PC-3 (cell line): ENCODE measurements at places on chromosomes 3 and 15.
A peak's percentile ranks its signal among the peaks of the same experiment; 100 is the strongest.

DNA sequence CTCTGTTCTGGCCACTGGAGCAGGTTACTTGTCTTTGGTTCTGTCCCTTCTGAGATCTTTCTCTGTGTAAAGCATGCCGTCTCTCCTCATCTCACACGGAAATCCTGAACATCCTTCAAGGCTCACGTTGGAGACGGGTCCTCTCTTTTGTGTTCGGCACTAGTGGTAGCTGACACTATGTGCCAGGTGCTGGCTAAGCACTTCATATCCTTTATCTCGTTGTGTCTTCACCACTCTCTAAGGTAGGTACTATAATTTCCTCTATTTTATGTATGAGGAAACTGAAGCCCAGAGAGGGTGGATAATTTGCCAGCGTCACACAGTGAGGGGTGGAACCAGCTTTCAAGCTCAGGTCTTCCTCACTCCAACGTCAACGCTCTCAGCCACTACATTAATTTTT, 1.2 kb downstream of the IFT122 start:
- no peak for DNase-seq

GRCh38 chr15:31004220-31004733, 12.8 kb upstream of the MTMR10 start:
- no peak for DNase-seq

DNA sequence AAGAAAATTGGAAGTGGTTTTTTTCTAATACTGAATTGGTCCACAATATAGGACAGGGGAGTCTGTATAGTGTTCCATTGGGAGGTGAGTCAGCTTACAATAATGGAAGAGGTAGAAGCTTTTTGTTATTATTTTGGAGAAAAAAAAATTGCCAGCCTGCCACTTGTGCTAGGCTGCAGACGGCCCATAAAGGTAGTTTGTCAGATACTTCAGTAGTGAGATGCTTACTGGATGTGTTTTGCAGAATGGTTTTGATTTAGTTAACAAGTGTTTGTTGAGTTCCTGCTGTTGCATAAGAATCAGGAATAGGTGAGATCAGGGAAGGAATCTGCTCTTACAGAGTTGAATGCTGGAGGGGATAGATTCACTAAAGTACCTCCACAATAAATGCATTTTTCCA, 1.0 kb downstream of the DTWD1 start:
- peak; percentile 1 for DNase-seq

GRCh38 chr3:161035711-161036110, 69.4 kb downstream of the B3GALNT1 start:
- no peak for DNase-seq

- no peak for DNase-seq
These were observed 9.4 kb downstream of the ATP11B start for GRCh38 chr3:182802413-182803390.

GRCh38 chr3:126156468-126156867, 23.9 kb downstream of the ALDH1L1 start:
- no peak for DNase-seq

- no peak for DNase-seq
These were observed 23.3 kb downstream of the RUBCN start for GRCh38 chr3:197713477-197713822.

- DNase-seq = peak; percentile 30
These were observed 701 bp downstream of the SGO1 start for GRCh38 chr3:20185331-20185678.

- no peak for DNase-seq
These were observed 111.2 kb downstream of the IL12A start for GRCh38 chr3:160099834-160100233.

DNA sequence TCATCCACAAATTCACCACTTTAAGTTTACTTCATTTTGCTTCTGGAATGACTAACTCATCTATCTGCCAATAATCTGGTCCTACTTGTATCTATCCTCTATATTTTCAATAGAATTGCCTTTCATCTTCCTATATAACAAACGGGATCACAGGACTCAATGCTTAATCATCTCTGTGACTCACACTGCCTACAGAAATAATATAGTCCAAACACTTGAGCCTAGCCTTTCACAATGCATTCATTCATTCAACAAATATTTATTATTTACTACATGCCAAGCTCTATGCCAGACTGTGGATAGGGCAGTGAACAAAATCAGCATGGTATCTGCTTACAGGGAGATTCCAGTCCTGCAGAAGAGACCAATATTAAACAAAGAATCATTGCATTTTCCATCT, 16.6 kb upstream of the AGTR1 start:
- DNase-seq = peak; percentile 79

DNA sequence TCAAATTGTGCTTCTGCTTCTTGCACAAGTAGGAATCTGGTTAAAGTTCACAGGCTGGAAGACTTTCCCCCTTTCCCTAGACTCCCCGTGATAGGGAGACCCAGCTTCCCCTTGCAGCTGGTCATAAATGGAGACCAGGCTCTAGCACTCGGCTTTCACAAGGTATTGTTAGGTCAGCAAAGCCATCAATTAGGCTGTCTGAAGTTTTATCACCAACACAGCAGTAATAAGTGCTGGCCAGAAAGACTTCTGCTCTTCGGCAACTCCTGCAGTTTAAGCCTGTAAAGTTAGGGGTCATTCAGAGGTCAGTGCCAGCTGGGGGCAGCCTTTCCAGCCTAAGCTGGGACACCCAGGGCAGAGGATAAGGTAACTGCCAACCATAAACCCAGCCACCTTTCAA, 203.4 kb downstream of the MEIS2 start:
- no peak for DNase-seq

DNA sequence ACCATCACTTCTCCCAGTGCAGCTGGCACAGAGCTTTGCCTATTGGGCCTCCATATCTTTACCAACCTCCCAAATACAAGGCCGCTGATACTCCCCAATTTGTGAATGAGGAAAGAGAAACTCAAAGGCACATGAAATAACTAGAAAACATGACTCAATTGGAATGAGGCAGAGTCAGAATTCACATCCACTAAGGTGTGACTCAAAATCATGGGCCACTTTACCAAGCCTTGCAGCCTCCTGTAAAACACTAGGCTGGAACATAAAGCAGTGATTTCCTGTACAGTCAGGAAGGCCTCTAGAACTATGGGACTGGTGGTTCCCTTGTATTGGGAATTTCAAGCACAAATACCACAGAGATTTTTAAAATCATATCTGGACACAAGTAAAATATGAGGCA, 128.6 kb downstream of the DCLK3 start:
- DNase-seq = peak; percentile 47

DNA sequence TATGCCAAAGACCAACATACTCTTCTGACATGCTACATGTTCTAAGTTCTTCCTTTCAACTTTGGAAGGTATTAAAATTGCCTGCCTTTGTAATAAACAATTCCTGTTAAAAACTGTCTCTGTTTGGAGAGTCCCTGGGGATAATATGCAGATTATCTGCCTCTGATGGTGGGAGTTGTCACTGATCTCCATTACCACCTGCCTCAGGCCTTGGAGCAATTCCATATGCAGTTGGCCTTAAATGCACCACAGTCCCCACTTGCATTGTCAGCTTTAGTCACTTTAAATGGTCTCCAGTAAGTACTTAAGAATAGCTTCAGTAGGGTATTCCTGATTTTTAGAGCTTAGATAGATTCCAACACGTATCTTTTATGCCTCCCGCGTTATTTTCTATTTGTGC, 121.1 kb upstream of the GOLIM4 start:
- DNase-seq = no peak

GRCh38 chr3:126858887-126859286, 124.0 kb upstream of the PLXNA1 start:
- peak; percentile 93 for DNase-seq

DNA sequence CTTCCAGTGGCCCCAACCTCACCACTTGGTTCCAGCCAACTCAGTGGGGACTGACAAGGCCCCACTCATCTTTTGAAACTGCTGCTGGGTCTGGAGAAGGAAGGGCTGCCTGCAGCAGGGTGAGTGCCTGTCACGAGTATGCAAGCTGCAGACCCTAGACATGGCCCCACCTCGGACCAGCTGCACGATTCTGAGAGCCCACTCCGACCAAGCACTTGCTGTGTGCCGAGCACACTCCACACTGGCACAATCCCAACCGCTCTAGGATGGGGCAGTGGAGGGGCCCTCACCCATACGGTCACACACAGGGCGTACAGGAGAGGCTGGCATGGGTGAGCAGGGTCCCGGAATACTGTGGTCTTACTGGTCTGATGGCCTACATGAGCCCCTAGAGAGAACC, 8.0 kb upstream of the PLXND1 start:
- no peak for DNase-seq

- DNase-seq = no peak
These were observed 7.0 kb upstream of the UBE2Q2 start for GRCh38 chr15:75835990-75836958.

GRCh38 chr15:77387365-77388105, 32.4 kb downstream of the PEAK1 start:
- no peak for DNase-seq

GRCh38 chr3:46416125-46416810, 9.2 kb downstream of the CCRL2 start:
- no peak for DNase-seq

- peak; percentile 54 for DNase-seq
These were observed 205.6 kb downstream of the VGLL3 start for GRCh38 chr3:86785386-86785785.

DNA sequence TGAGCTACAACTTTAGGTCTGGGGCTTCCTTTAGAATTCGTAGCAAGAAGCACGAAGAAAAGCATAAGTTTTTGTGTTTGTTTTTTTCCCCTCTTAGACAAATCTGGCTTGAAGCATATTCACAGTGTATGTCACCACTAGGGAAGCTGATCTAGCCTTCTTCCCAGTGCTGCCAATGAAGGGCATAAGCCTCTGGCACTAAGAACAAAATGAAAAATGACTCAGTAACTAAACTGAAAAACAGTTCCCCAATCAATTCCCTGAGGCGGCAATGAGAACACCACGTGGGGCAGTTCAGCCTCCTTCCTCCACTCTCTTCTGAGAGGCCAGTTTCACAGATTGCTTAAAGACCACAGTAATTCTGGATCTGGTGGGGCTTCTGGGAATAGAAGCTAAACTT, 338.1 kb downstream of the GAP43 start:
- DNase-seq = no peak

- peak; percentile 75 for DNase-seq
These were observed 26.0 kb downstream of the GLDN start for GRCh38 chr15:51367322-51367976.

DNA sequence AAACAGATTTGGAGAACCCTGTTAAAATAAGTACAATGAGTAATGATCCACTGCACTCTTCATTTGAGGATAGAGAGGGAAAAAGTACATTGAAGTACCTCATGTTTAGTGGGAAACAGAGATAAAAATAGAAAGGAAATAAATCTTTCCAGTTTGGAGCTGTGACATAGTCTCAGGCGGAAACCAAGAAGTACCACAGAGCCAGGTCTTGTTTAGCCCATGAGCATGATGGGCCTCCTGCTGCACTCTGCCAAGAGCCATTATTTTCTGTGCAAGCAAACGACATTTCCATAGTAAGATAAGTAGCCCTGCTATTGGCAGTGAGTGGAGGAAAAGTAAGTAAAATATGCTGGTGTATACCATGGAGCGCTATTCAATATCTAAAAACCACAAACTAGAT, 796.1 kb downstream of the TBL1XR1 start:
- no peak for DNase-seq

GRCh38 chr3:143301031-143301901, 181.7 kb downstream of the CHST2 start:
- DNase-seq = no peak

DNA sequence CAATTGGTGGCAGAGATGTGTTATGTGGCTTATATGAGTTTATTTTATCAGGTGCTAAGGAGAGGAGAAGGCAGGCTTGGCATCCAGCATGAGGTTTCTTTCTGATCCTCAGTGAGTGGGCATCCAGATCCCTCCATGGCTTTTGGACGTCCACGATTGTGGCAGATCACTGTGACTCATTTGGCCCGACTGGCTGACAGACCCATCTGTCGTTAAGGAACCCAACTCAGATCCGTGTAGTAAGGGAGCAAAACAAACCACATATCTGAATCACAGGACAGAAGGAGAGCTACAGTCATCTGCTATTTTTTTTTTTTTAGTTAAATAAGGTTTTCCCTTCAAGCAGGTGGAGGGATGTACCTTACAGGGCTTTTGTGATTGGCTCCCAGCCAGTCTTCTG, 197.0 kb upstream of the KCNH8 start:
- peak; percentile 40 for DNase-seq

- no peak for DNase-seq
These were observed 2.2 kb upstream of the IGDCC3 start for GRCh38 chr15:65379986-65380385.

GRCh38 chr3:23795096-23795495, 10.7 kb upstream of the UBE2E1 start:
- no peak for DNase-seq

DNA sequence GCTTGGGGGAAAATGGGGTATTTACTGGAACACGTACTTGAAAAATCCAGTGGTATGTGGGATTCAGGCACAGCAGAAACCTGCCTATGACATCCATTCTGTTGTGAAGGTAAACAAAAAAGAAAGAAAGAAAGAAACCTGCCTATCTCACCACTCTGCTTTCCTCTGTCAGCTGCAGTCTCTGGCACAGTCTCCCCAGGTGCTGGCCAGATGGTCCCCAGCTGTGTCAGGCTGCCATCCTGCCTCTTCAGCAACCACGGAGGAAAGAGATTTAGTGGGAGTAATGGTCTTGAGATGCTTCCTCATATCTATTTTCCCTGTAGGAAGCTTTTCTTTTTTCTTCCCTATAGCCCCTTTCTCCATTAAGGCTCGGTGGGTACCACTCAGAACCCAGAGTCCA, 2.5 kb upstream of the PXYLP1 start:
- DNase-seq = no peak

DNA sequence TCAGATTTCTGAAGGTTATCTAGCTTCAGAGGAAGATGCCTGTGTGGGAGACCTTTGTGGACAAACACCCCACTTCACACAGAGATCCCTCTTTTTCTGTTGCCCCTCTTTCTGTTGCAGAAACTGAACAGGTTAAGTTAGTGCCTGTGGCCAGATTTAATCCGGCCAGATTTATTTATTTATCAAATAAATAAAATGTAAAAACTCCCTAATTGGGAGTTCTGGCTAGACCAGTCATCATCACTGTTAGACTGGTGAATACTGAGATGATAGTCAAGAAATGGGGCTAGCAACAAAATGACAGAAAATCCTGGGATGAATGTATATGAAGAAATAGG, 1.2 kb upstream of the TBC1D5 start:
- no peak for DNase-seq

- peak; percentile 56 for DNase-seq
These were observed 11.6 kb upstream of the SCAMP5 start for GRCh38 chr15:74983725-74984231.
